Fibroblast of the conjunctiva (primary cell): ENCODE measurements at places on chromosomes 1 and 21.

DNA sequence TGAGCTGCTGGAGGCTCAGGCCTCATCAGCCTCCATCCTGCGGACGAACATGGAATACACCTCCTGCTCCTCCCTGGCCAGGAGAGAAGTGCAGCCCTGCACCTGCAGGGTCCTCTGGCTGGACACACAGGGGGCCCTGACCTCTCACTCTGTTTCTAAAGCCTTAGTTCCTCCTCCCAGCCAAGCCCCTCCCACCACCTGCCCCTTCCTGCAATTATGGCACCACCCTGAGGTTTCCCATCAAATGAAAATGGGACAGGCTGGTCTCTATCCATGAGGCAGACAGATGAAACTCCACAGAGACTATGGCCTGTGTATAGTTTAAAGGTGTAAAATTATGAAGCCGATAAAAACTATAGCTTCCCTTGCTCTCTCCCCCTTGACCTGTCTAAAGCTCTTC is 42.6 kb downstream of the CACNA1S start:
- no peak for DNase-seq

DNA sequence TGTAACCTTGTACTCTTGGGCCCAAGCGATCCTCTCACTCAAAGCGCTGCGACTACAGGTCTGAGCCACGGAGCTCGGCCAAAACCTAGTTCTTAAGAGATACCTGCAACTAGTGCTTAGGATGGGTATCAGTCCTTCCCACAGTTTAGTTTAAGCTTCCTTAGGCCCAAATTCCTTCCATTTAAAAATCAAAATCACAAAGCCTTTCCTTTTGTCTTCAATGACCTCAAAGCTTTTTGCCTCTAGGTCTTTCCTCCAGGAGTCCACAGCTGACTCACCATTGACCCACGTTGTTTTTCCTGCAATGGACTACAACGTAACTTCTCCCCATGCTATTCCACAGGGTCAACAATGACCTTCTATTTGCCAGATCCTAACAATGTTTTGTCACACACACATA is 64.0 kb downstream of the APP start:
- DNase-seq, result no peak

DNA sequence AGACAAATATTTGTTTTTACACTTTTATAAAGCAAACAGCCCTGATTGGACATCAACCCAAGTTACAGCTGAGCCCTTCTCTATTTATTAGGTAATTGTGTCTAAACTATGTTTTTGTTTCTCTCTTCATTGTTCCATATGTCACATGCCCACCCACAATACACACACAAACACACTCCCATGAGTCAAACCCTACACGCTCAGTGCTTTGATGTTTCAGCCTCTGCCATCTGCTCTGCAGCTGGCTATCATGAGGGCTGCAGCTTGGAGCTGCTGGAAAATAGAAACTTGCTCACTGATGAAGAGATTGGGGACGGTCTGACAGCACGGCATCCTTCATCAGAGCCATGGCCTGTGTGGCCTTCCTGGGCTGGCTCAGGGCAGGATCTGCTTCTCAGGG is 41.7 kb downstream of the PSMG1 start:
- DNase-seq, result no peak

DNA sequence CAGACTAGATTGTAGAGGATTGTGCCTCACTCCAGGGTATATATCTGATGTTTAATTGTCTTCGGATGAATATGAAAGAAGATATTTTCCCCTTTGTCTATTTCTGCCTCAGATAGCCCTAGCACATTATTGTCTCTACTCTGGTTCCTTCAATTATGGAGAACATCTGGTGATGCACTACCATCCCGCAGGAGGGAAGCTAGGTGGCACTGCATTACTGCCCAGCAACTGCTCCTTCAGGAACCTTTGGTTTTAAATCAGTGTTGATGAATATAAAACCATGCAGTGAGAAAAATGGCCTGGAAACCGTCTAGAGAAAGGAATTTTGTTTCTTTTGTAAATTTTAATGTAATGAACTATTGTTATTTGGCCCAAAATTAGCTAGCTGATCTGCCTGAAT is 68.5 kb downstream of the GPR88 start:
- peak; percentile 53 for DNase-seq

- no peak for DNase-seq
Measured at GRCh38 chr1:60596791-60597750, 485.3 kb upstream of the NFIA start.

- no peak for DNase-seq
Measured at GRCh38 chr1:48181669-48182367, 40.7 kb upstream of the SLC5A9 start.

DNA sequence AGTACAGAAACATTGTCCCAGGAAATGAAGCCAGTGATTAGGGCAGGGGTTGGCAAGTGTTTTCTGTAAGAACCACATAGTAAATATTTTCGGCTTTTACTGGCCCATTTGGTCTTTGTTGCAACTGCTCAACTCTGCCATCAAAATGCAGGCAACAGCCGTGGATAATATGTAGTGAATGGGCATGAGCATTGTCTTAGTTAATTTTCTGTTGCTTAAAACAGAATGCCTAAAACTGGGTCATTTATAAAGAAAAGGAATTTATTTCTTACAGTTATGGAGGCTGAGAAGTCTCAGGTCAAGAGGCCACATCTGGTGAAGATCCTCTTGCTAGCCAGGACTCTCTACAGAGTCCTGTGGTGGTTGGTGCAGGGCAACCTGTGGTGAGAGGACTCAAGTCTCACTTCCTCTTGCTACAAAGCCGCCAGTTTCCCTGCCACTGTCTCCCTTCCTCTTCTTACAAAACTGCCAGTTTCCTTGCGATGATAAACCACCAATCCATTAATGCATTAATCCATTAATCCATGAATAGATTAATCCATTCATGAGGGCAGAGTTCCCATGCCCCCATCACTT is 166.4 kb downstream of the PSMG1 start:
- no peak for DNase-seq

GRCh38 chr21:41929248-41929647 is 24.6 kb downstream of the C2CD2 start:
- DNase-seq, result no peak

DNA sequence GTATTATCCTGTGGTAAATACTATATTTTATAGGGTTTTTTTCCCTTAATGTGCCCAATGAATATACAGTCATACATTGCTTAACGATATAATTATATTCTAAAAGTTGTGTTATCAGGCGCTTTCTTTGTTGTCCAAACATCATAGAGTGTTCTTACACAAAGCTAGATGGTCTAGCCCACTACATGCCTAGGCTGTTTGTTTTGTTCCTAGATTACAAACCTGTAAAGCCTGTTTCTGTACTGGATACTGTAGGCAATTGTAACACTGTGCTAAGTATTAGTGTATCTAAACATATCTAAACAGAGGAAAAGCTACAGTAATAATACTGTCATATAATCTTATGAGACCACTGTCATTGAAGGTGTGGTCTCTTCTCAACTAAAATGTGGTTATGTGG is 242.6 kb upstream of the C1orf105 start:
- DNase-seq, result no peak

DNA sequence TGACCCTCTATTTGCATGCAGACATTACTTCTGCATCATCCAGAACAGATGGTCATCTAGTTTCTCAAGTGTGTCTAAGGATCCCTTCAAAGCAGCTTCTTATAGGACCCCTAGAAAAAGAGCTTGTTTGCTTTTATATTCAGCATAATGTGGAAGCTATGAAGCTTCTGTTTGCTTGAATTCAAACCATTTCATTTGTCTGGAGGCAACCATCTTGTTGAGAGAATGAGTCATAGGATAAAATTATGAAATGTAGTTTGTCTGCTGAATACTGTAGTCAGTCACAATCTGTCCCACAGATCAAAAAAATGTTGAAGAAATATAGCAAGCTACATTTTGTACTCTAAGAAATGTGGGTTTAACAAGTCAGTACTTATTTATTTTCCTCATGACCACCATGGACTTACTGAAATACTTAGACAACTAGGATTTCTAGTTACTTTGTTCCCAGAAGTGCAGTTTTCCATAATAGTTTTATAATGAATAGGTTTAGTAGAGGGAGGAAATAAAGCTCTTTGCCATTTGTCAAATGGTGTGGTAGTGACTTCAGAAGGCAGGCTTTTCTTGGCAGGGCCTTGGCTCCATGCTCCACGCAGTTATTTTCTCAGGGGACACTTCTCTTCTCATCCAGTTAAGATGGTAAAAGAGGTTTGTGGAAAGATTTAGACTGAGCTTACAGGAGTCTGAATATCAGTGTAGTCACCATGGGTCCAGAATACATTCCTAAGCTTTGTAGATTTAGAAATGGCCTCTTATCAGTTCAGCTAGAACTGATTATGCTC is 74.8 kb upstream of the DEPDC1 start:
- DNase-seq, result no peak

GRCh38 chr21:15354516-15354915 is 289.7 kb upstream of the NRIP1 start:
- DNase-seq, result no peak

GRCh38 chr1:50425376-50426107 is 2.3 kb upstream of the DMRTA2 start:
- DNase-seq, result no peak

GRCh38 chr21:36120304-36120888 is 14.5 kb upstream of the CBR3 start:
- no peak for DNase-seq

DNA sequence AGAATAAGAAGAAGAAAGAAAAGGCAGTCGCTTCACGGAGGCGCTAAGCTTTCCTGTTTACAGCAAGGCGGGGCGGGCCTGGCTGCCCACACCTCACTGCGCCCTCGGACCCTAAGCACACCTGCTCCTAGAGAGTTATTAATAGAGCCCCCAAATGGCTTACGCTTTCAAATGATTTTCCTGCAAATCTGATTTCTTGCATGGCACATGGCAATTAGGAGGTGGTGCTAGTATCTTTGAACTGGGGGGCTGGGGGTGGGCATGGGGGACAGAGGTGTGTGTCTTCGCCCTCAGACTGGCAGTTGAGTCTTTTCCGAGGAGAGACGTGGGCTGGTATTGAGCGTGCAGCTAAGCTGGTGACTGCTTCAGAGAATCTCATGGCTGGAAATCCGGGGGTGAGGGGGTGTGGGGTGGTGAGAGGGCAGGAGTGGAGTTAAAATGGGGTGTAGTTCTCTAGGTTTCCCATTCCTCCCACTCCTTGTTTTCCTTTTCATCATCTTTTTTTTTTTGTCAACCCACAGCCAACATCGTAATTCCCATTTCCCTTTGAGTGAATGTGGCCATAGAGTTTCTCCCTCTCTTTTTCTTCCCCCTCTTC is 1.3 kb downstream of the S1PR1 start:
- DNase-seq, result no peak

- DNase-seq, result no peak
Measured at GRCh38 chr1:153734396-153735089, 6.7 kb downstream of the INTS3 start.

DNA sequence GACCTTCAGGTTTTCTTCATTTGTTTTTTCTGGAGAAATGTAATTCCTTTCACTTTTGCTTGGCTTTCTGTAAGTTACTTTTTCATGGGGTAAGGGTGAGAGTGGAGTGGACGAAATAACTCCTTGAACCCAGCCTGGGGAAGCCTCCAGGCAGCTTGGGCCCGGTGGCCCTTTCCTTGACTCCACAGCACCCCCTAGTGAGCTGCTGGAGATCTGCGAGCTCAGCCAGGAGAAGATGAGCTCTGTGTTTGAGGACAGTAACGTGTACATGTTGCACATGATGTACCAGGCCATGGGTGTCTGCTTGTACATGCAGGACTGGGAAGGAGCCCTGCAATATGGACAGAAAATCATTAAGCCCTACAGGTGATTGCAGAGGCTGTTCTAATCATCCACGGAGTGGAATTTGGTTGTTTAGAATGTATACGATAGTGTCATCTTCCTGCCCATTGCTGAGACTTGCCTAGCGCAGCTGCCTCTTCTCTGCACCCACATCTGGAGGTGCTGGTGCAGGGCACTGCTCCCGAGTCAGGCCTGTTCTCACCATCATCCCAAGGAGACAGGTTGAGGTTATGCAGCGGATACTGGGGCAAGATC is 51.0 kb downstream of the SMYD2 start:
- peak; percentile 24 for DNase-seq

DNA sequence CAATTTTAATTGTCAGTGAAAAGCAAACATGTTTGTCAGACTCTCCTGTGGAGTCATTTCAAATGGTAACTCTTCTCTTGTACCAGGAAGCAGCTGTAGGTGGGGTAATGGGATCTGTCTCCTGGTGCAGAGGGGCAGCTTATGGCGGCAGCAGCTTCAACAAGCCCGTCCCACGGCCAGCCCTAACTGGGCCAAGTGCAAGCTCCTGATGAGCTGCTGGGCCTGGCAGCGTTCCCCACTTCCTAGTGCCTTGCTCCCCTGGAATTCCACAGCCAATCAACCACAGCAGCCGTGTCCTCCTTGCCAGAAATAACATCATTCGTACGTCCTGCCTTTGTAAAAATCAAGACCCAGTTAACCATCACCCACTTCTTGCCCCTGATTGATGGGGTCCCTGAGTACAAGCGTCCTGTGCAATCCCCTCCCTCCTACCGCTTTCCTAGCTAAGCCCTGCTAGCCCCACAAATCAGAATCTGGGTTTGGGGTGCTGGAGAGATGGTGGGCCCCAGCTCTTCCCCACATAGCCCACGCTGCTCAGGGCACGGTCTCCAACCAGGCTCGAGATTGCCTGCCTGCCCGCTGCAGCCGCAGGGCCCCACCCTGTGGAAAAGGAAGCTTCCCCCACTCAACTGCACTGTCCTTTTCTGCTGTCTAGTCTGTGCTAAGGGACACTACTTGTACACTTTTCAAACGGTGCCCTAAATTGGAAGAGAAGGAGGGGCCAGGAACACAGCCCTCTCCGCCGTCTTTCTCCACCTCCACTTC is 61.2 kb downstream of the TOR1AIP2 start:
- no peak for DNase-seq

DNA sequence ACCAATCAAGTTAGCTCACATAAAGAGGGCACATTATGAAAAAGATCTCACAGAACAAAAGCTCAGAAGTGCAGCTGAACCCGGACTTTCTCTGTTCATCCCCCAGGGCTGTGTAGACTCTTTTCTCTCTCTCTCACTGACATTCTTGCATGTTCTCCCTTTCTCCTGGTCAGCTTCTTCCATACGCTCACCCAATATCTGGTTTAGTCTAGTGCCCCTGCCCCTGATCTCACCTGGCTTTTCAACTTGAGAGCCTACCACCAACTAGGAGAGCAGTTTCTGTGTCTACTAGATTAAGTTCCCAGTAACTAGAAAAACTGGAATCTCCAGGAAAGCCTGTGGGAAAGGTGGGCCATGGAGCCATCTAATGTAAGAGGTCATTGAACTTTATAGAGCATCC is 126.9 kb upstream of the GRIK3 start:
- DNase-seq, result no peak

GRCh38 chr1:175218786-175219434 is 26.3 kb upstream of the KIAA0040 start:
- DNase-seq, result no peak

DNA sequence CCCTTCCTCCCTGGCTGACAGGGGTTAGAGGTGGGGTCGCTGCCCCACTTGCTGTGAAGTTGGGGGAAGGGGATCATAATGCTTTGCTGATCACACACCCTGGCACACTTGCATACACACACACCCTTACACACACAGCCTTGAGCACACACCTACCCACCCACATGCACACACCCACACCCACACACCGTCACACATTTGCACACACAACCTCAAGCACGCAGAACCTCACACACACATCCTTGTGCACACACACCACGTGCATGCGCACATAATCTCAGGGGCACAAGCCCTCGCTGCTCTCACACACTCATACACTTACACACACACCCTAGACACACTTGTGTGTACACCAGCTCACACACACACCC is 16.4 kb upstream of the TNFRSF8 start:
- DNase-seq, result no peak

GRCh38 chr1:35532497-35533223 is 24.5 kb downstream of the KIAA0319L start:
- no peak for DNase-seq

- DNase-seq, result no peak
Measured at GRCh38 chr1:19330449-19331135, 18.5 kb downstream of the SLC66A1 start.
